ENCODE measurements at places on chromosomes 12 and 14.

- DNase-seq, result peak; percentile 37
Observed at GRCh38 chr14:94548999-94549985, 11.9 kb upstream of the SERPINA4 start.

GRCh38 chr14:33364466-33364865, 425.8 kb downstream of the NPAS3 start:
- no peak for DNase-seq

DNA sequence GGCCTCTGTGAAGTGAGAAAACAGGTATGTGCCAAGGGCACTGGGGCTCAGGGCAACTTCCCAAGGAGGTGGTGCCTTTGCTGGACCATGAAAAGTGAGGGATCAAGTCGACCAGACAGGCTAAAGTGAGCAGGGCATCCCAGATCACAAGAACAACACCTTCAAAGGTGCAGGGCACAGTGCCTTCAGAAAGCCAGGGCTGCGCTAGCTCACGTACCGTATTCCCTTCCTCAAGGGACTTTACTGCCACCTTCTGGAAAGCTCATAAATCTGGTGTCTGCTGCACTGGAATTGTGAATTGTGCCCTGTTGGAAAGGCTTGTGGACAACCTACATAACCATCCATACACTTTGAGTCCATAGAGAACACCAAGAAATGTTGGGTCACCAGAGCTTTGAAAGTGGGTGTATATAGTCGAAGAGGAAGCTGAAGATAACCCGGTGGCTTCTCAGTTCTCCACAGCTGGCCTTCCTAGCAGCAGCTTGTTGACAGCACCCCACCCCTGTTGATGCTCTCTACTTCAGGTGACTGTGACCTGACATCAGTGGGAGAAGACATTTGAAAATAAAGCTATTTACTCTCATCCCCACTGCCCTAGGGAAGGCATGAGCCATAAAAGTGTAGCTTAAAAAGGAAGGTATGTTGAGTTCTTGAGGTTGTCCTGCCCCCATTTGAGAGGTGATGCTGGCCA, 24.5 kb downstream of the FIGNL2 start:
- DNase-seq, result peak; percentile 70

GRCh38 chr14:30381861-30382480, 177.0 kb upstream of the G2E3 start:
- no peak for DNase-seq

DNA sequence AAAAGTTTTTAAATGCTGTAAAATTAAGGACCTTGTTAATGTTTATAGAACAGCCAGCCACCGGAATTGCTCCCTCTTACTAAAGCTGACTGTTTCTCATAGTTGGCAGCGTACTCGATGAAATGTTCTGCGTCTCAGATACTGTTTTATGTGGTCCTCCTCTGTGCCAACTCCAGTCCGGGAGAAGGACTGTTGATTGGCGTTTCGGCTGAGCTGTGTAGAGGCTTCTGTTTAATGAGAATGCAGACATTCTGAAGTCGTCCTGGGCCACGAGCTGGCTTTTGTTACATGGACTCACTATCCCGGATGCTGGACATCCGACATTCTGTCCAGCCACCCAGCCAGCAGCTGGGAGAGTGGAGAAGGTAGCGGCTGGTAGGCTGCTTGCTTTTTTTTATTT, 75.4 kb downstream of the WDR20 start:
- no peak for DNase-seq

DNA sequence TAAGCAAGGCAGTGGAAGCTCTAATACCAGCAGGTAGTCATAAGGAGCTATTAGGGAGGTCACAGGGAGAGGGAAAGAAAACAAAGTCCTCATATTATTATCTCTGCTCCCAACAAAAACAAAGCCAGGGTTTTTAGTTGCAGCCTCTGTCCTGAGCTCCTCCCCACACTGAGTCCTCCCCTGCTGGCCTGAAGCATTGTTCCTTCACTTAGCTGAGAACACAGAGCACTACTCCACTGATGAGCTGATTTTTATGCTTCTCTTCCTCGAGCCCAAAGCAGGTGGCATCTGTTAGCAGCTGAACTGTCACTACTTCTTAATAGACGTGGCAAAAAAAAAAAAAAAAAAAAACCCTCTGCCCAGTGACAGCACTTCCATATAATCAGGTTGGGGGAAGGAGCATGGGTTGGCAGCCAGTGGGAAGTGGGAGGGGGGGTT, 10.5 kb upstream of the STAC3 start:
- no peak for DNase-seq

GRCh38 chr12:3704512-3705353, 48.2 kb downstream of the CRACR2A start:
- DNase-seq, result no peak

DNA sequence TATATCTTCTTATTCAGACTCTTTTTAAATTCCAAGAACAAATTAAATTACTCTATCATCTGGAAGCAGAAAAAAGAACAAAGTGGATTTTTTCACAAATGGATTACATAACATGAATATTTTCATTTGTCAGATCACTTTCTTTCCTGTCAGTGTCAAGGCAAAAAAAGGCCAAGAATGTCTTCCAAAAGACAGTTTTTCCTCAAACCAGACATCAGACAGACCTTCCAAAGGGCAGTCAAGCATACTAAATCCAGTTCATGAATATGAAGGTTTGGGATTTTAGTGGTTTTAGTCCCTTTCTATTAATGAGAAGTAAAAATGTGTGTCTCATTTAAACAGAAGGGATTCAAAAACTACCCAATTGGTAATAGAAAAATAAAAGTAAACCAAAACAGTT, 336.0 kb downstream of the CEP128 start:
- DNase-seq, result no peak

DNA sequence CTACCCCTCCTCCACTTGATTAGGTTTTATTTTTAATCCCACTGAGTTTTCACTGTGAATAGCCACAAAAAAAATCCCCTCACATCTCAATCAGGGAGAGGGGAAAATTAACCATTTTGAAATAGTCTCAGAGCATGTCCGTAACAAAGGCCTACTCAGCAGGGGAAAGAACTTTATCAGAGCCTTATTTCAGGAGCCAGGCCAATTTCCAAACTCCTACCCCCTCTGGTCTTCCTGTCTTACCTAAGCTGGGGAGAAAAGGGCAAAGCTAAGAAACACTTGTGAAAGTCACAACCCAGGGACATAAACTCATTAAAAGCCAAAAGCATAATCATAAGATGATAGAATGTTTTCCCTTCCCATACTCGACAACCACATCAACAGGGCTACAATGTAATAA, 260.3 kb upstream of the DIO3 start:
- DNase-seq, result no peak

GRCh38 chr14:53047307-53048069, 96.6 kb upstream of the FERMT2 start:
- DNase-seq, result no peak

GRCh38 chr14:99820702-99821331, 27.6 kb downstream of the EML1 start:
- no peak for DNase-seq

DNA sequence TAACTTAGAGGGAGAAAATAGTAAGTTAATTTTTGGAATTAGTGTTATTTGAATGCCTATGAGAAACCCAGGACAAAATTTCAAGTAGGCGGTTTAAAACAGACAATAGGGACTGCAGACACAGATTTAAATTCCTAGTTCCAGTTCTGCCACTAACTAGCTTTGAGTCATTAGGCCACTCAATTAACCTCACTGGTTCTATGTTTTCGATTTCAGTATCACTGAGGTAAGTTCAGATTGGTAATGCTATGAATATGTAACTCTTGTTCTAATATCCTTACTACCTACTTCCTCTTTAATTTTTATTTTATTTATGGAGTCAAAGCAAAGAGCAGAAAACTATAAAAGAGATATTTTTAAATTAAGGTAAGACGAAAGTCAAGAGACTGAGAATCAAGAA, 52.6 kb downstream of the GALC start:
- no peak for DNase-seq

DNA sequence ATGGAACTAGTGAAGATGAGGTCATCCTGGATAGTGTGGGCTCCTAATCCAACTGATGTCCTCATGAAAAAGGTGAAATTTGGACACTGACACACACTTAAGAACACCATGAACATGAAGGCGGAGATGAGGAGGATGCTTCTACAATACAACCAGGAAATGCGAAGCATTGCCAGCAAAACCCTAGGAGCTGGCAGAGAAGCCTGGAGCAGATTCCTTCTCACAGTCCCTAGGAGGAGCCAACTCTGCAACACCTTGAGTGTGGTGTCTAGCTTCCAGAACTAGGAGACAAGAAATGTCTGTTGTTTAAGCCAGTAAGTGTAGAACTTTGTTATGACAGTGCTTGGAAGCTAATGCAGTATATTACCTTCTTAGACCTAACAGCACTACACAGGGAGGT, 191.9 kb upstream of the PWP1 start:
- no peak for DNase-seq

DNA sequence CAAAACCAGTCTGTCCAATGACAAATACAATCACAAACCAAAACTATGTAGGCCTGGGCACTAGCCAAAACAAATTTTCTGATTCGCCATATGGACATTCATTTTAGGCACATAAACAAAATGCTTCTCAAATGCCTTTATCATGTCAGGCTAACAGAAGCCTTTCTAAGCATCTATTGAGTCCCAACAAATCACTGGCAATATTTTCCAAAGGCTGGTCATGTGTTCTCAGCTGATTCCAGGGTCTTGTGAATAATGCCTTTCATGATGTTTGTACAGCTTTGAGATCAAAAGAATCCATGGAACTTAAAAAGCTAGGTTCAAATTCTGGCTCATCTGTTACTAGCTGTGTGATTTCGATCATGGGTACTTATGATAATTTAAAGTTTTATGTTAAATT, 16.1 kb downstream of the FSCB start:
- no peak for DNase-seq

DNA sequence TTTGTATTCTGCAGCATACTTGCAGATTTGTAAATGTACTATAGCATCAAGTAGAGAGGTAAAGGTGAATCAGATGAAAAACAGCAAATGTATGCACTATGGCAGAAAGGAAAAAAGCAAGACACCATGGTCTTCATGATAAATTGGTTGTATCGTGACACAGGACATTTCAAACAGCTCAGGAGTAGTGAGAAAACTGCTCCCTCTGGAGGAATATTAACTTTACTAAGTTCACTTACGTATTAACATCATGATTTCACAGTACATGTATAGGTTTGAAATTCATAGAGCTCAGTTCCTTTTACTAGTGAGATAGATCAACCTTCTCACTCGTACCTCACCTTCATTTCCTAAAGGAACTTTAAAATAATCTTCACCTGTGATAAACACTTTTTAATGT, 6.5 kb downstream of the MBIP start:
- DNase-seq, result no peak

DNA sequence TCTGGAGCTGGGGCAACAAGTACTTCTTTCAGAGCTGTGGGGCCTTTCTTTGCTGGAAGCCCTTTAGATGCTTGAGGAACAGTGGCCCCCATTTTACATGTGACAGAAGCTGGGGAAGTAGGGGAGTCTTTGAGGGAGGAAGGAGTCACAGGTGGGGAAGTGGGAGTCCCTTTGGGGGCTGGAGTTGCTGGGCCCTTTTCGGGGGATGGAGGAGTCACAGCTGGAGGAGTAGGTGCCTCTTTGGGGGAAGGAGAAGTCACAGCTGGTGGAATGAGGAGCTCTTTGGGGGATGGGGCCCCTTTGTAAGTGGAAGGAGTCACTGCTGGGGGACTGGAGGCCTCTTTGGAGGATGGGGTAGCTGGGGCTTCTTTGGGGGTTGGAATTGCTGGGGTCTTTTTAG, 8.6 kb downstream of the NACA start:
- DNase-seq, result no peak

GRCh38 chr14:39102969-39103957, at the start of gene SEC23A:
Gene SEC23A, minus strand, starts transcription at chr14:39103235. Its CDS starts 7,117 bp downstream, at chr14:39096118.
- peak; percentile 84 for DNase-seq

DNA sequence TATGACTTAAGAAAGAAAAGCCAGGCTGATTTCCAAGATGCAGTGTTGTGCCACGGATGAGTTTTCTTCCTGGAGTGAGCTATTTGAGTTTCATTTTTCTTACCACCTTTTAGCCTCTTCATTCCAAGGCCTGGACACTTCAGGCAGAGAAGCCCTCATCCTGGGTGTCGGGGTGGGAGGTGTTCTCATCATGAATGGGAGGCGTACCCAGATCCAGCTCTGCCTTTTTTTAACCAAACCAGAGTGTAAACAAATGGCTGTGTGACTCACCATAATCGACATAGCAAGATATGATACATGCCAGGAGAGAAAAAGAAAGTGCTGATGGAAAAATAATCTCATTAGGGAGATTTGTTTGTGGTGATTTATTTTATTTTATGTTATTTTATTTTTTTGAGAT, 79.9 kb downstream of the ARF6 start:
- DNase-seq, result peak; percentile 44

DNA sequence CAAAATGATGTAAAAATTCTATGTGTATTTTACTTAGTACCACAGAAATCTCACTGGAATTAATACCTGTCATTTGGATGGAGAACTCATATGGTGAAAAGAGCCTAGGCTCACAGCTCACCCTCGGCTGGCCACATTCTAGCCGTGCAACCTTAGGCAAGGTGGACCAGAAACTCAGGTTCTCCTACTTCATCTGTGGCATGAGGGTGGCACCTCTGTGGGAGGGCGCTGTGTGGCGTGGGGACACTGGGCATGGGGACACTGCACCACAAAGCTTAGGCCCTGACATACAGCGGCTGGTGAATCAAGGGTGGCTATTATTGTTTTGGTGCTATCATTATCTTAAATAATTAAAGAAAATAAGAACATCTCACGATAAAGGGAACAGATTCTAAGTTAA, 47.1 kb downstream of the EML1 start:
- no peak for DNase-seq

DNA sequence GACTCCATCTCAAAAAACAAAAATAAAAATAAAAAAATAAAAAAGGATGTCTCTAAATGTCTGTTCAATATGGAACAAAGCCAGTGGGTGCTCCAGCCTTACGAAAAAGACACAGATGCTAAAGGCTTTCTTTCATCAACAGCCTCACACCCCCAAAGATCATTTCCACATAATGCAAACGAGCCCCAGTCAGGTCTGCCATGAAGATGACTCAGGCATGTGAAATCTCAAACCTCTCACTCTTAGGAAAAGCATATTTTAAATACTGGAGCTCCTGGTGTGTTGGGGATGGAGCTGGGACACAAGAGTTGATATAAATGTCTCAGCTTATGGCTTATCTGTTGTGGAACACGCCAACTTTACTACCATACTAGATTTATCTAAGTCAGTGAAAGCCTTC, 49.9 kb upstream of the PLXNC1 start:
- no peak for DNase-seq

DNA sequence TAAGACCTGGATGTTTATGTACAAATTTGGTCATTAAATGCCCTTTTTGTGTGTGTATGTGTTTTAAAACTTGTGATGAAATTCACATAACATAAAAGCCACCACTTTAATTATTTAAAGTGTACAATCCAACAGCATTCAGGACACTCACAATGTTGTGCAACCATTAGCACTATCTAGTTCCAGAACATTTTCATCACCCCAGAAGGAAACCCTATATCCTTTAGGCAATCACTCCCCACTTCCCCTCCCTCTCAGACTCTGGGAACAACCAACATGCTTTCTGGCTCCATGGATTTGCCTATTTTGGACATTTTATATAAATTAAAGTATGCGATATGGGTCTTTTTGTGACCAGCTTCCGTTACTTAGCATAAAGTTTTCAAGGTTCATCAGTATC, 124.6 kb downstream of the TTC7B start:
- DNase-seq, result no peak

- no peak for DNase-seq
Observed at GRCh38 chr12:7748852-7749251, 1.7 kb upstream of the CLEC4C start.

- peak; percentile 46 for DNase-seq
Observed at GRCh38 chr12:76586764-76587395, 27.3 kb upstream of the OSBPL8 start.

- DNase-seq, result peak; percentile 14
Observed at GRCh38 chr12:105205322-105206048, 30.5 kb downstream of the APPL2 start.

GRCh38 chr12:40002178-40003169, 103.4 kb downstream of the SLC2A13 start:
- no peak for DNase-seq

Data from RPMI8226 (cell line).